Epithelial cell of umbilical artery (primary cell): ENCODE measurements at places on chromosomes 13 and 19. TPM values are rescaled to one million over a fixed set of nuclear protein-coding genes. Genes with fewer than 3 reads are reported as not detected.

The IL11 gene
- 0.46 and 2.6 TPM in 2 replicates for total RNA-seq

The CHAF1A gene
- 11.7 and 20.4 TPM in 2 replicates for total RNA-seq

The SLC25A42 gene
- total RNA-seq = 2.3 and 2.9 TPM in 2 replicates

The TMIGD2 gene
- total RNA-seq = not detected in 2 replicates

The TNFRSF19 gene
- 0.46 and 0.65 TPM in 2 replicates for total RNA-seq

The CXCL17 gene
- not detected in 2 replicates for total RNA-seq

The CD70 gene
- not detected in 2 replicates for total RNA-seq

The RGCC gene
- total RNA-seq = 18.5 and 34.8 TPM in 2 replicates

The HMGB1 gene
- 190 and 864 TPM in 2 replicates for total RNA-seq

The LHFPL6 gene
- 10.4 and 24.8 TPM in 2 replicates for total RNA-seq

The ATXN8OS gene
- not detected in 2 replicates for total RNA-seq

The RBM42 gene
- 48.3 and 53.3 TPM in 2 replicates for total RNA-seq
